ENCODE measurements at places on chromosomes 3 and 15. TPM values are rescaled to one million over a fixed set of nuclear protein-coding genes. Genes with fewer than 3 reads are reported as not detected.

DNA sequence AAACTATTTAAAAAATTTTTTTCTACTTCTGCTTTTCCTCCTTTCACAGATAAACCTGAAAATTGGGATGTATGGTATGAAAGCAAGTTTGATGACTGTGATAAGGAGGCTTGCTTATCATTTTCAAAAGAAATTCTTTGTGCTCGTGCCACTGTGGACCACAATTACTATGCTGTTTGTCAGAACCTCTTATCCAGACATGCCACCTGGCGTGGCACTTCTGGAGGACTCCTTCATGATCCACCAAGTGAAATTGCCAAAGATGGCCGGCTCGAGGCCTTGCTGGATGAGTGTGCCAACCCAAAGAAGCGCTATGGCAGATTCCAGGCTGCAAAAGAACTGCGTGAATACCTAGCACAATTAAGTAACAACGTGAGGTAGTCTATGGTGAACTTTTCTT lies 17.8 kb downstream of the DIPK2A start:
- no peaks in the 10 kb centered on the region for H3K4me1 ChIP-seq
- DNase-seq: no peak
- no peak overlapping the region for H3K27ac ChIP-seq
- H3K27me3 ChIP-seq: no peaks in the 10 kb centered on the region

GRCh38 chr3:113231827-113232253 lies 20.5 kb downstream of the BOC start:
- H3K36me3 ChIP-seq: no peaks in the 10 kb centered on the region
- H3K4me1 ChIP-seq: peaks cover 78% of the 10 kb centered on the region
- H3K4me3 ChIP-seq: no peak overlapping the region
- DNase-seq: peak; percentile 95

Gene JAGN1
- total RNA-seq: 40.3 TPM

DNA sequence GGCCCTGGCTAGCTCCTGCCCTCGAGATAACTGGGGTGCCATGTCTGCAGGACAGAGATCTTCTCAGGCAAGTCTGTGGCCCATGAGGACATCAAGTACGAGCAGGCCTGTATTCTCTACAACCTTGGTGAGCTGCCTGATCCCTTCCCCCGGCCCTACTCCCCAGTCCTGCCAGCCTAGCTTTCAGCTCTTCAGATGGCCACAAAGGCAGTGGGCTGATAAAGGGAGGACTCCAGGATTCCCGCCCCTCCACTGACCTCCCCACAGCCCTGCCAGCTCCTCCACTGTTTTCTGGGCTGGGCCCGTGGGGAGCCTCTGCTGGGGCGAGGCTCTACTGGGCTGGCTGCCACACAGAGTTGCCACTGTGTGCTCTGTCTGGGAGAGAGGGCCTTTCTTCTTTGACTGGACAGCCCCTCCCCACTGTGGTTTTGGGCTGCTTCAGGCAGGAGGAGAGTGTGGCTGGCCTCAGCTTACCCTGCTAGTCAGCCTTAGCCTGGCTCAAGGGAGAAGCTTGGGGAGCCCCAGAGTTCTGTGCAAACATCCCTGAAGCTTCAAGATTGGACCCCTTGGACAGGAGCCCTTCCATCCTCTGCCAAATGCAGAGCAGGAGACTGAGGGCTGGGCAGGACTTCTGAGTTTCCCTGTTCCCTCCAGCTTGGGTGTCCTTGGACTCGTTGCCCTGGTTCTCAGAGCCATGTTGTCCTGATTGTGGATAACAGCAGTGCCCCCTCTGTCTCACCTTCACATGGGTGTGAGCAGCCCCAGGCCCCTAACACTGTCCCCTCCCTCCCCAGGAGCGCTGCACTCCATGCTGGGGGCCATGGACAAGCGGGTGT lies 24.4 kb downstream of the PTPN23 start:
- peaks cover 19% of the 10 kb centered on the region for H3K36me3 ChIP-seq
- H3K4me1 ChIP-seq: no peaks in the 10 kb centered on the region
- no peak overlapping the region for H3K27ac ChIP-seq
- no peak for DNase-seq
- no peak overlapping the region for H3K4me3 ChIP-seq

DNA sequence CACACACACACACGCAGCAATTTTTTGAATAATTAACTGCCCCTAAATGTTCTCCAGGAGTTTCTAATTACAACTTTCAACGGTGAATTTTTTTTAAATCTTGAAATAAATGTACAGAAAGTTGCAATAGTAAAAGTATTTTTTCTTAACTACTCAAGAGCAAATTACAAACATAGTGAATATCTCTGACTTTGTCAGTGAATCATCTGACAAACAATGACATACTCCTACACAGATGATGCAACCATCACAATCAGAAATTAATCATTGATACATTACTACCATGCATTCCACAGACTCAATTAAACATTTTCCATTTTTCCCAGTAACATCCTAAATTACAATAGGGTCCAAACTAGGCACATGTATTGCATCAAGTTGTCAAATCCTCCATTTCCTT lies 597.3 kb downstream of the NAALADL2 start:
- no peaks in the 10 kb centered on the region for H3K36me3 ChIP-seq
- H3K27me3 ChIP-seq: no peaks in the 10 kb centered on the region
- H3K4me1 ChIP-seq: peaks cover under 1% of the 10 kb centered on the region
- no peak for DNase-seq

DNA sequence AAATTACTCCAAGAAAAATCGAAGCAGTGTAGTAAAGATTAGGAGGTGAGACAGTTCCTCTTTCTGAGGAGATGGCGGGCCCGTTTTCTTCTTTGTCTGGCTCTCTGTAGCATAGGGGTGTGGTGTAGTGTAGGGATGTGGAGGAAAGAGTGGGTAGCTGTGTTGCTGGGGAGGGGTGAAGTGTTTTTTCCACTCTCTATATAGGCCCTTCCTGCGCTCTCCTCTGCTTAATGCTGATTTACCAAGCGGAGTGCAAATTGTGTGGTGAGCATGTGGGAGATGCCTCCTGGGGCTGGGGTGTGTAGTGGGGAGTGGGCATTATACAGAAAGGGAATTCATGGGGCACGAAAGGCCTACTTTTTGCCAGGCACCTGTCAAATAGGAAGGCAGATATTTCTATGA lies 94.9 kb downstream of the ST6GAL1 start:
- no peak for DNase-seq
- no peak overlapping the region for H3K27ac ChIP-seq
- H3K4me1 ChIP-seq: peaks cover 7% of the 10 kb centered on the region
- no peak overlapping the region for H3K4me3 ChIP-seq

Gene CACNA2D2
- not detected for total RNA-seq

- H3K27me3 ChIP-seq: no peaks in the 10 kb centered on the region
- no peak overlapping the region for H3K4me3 ChIP-seq
- DNase-seq: peak; percentile 52
Measured at GRCh38 chr3:136070953-136071949, 105.7 kb downstream of the PPP2R3A start.

DNA sequence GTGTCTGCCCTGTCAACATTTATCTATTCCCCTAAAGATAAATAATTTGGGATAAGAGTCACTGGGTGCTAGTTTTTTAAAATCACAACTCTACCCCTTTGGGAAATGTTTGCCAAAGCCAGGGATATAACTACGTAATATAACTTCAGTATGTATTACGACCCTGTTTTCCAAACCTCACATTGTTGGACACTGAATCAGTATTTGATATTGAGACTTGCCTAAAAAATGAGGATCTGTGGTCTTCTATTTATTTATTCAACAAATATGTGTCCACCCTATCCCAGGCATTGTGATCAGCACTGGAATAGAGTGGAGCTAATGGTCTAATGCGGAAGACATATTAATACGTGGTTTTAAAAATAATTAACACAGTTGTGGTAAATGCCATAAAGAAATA lies 4.5 kb upstream of the MGA start:
- no peak for DNase-seq
- H3K27me3 ChIP-seq: no peaks in the 10 kb centered on the region
- H3K4me3 ChIP-seq: no peak overlapping the region
- no peak overlapping the region for H3K27ac ChIP-seq
- no peaks in the 10 kb centered on the region for H3K4me1 ChIP-seq

Data from SJCRH30 (cell line).